ENCODE measurements at places on chromosomes 13 and 19.

- DNase-seq, result no peak
These were observed 568 bp downstream of the FUZ start for GRCh38 chr19:49812452-49812996.

DNA sequence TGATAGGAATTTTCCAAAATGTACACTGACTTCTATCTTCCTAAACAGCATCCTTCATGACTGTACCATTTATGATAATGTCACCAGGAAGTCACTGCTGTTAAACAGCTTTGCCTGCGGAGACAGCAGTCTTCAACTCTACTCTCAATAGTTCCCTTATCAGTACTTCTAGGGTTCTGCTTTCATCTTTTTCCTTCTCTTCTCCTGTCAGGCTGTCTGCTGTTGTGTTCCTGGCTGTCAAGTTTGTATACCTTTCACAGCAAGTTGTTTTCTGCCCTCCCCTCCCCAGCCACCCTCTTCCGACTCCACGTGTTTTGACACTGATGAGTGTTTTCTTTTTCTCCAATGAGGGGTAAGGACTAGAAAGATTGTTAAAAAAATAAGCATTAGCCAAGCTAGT, 2.2 kb downstream of the UPF3A start:
- DNase-seq, result no peak

- no peak for DNase-seq
These were observed 30.3 kb upstream of the SEMA6B start for GRCh38 chr19:4589579-4590410.

DNA sequence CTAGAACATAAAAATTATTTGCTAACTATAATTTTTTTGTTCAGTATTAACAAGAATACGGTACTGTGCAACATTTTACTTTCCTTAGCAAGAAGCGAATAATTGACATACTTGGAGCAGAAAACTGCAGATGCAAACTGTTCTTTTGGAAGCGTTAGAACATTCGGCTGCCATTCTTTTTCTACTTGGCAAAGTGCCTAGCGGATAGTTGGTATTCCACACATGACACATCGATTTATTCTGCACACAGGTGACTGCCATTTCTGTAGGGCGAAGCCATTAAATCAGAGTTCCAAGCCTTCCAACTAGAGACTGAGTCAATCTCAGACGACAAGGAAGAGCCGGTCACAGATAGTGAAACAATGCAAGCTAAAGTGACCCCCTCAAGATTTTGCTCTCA, 117.4 kb downstream of the TRPC4 start:
- DNase-seq, result no peak

GRCh38 chr13:48412881-48413351, at the start of gene LPAR6:
Gene LPAR6 (minus strand): TSS chr13:48413113. CDS start chr13:48412423, 690 bp downstream.
- DNase-seq, result no peak

DNA sequence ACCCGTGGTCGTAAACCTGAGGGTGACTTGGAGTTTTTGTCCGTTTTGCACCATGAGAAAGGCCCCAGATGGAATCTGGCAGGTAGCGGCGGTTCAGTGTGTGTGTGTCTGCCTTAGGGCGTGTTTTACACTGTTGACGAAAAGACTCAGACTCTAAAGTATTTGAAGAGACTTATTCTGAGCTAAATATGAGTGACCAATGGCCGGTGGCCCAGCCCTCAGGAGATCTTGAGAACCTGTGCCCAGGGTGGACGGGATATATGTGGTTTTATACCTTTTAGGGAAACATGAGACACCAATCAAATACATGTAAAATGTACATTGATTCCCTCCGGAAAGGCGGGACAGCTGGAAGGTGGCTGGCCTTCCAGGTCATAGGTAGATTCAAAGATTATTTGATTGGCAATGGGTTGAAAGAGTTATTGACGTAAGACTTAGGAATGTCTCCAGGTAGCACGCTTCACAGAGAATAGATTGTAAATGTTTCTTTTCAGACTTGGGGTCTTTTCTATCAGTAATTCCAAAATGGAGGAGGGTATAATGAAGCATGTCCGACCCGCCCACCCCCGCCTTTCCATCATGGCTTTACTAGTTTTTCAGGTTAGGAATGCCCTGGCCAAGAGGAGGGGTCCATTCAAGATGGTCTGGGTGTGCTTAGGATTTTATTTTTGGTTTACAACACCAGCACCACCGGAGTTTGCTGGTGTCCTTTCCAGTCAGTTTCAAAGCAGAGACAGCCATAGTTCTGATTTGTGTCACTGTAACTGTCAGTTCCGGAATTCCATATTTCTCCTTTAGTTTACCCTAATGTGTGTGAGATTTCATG, 1.0 kb upstream of the ZNF529 start:
- DNase-seq, result no peak

DNA sequence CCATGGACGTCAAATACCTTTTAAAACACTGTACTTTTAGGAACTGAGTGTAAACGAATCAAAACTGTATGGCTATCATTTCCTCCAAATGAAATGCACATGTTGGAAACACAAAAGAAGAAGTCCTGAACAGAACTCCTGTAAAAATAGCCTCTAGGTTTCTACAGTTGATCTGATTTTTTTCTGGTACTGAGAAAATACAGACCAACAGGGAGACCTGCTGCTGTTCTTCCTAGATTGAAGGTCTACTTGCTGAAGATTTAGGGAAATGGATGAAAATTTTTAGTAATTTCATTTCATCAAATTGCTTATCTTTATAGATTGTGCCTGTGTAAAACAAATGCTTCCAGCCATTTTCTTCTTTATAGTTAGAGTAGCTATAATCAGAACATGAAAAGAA, 520.4 kb downstream of the SLITRK6 start:
- no peak for DNase-seq

DNA sequence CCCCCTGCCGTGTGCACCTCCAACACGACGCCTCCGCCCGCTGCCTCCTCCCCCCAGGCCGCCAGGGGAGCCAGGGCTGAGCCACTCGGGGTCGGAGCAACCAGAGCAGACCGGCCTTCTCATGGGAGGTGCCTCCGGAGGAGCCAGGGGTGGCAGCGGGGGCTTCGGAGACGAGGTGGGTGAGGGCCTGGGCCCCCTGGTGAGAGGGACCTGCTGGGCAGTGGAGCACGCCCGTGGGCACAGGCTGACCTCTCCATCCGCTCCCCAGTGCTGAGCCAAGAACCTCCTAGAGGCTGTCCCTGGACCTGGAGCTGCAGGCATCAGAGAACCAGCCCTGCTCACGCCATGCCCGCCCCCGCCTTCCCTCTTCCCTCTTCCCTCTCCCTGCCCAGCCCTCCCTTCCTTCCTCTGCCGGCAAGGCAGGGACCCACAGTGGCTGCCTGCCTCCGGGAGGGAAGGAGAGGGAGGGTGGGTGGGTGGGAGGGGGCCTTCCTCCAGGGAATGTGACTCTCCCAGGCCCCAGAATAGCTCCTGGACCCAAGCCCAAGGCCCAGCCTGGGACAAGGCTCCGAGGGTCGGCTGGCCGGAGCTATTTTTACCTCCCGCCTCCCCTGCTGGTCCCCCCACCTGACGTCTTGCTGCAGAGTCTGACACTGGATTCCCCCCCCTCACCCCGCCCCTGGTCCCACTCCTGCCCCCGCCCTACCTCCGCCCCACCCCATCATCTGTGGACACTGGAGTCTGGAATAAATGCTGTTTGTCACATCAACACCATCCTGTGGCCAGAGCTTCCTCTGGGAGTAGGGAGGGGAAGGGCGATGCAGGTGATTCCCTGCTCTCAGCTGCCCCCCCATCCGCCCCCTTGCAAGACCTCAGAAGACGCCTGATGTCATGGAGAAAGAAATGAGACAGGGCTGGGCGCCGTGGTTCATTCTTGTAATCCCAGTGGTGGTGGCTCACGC, 12.0 kb downstream of the BCAM start:
- no peak for DNase-seq

GRCh38 chr13:21383090-21383489, 76.0 kb downstream of the ZDHHC20 start:
- no peak for DNase-seq

DNA sequence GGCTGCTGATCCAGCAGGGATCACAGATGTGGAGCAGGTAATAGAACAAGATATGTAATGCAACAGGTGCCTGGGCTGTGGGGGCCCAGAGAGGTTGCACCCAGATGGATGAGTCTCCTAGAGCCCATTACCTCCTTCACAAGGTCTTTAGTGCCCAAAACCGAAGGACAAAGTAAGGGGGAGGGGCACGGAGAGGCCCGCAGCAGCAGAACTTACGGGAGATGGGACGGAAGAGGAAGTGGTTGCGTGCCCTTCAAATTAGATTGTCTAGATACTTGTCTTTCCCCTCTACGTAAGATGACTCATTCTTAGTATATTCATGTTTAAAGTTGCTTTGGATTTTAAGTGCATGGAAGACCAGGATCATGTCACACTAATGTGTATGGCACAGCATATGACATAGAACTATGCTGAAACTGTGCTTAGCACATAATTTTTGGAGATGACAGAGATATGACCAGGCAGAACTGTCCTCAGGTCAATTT, 5.7 kb upstream of the MRPS31 start:
- peak; percentile 67 for DNase-seq

DNA sequence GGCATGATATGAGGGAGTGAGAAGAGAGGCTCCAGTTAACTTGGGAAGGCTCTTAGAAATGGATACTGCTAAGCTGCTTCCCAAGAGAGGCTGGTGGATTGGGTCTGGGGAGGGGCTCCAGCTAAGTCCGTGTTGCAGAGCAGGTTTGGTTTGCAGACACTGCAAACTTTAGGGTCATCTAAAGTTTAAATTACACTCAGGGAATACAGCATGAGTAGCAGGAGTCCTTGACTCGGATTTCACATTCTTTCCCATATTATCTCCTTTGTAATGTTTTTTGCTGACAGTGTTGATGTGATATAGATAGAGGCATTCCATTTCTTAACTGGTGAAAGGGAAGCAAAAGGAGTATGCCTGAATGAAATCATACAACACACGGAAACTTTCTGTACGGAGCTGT, 31.9 kb downstream of the SGCG start:
- DNase-seq, result no peak

- no peak for DNase-seq
These were observed 128.0 kb upstream of the VSTM2B start for GRCh38 chr19:29397748-29398147.

- no peak for DNase-seq
These were observed 131.0 kb downstream of the DLEU7 start for GRCh38 chr13:50712456-50712855.

Measured in activated naive CD4-positive, alpha-beta T cell treated with Interleukin-2 at 50 U/mL for 16 hours (primary cell).